ENCODE measurements at places on chromosomes 11 and 22.

GRCh38 chr22:50153756-50154140 lies 16.8 kb upstream of the PANX2 start:
- no peak for DNase-seq

DNA sequence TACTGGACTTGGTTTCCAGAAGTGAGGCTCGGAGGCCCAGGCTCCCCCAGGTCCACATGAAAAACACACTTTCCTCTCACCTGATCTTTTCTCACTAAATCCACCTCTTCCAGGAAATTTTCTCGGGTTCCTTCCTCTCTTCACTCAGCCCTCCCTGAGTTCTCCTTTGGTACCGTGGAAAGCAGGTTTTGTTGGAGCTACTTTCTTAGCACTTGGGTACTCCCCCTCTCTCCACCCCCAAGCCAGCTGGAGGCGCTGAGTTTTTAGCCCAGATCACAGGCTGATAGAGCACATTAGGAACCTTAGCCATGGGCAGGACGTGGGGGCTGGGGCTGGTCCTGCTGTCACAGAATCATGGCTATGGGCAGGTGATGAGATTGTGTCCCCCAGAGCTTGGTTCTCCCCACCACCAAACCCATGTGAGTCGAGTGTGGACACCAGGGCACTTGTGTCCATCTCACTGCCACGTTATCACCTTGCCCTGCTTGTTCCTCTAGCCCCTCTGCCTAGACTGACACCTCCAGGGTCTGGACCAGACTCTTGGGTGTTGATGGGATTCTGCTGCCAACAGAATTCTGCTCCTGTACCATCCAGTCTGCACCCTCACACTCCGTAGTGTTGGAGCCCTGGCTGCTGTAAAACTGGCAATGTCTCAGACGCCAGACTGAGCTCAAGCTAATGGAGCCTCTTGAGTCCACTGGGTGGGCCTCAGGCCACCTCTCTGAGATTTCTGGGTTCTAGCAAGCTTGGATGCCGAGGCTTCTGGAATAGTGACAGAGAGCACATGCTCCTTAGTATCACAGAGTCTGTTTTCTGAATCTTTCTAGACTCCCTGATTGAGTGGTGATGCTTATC lies 74.9 kb upstream of the NARS2 start:
- DNase-seq, result no peak

GRCh38 chr11:119338318-119338890 lies 2.3 kb downstream of the C1QTNF5 start:
- DNase-seq, result peak; percentile 69

DNA sequence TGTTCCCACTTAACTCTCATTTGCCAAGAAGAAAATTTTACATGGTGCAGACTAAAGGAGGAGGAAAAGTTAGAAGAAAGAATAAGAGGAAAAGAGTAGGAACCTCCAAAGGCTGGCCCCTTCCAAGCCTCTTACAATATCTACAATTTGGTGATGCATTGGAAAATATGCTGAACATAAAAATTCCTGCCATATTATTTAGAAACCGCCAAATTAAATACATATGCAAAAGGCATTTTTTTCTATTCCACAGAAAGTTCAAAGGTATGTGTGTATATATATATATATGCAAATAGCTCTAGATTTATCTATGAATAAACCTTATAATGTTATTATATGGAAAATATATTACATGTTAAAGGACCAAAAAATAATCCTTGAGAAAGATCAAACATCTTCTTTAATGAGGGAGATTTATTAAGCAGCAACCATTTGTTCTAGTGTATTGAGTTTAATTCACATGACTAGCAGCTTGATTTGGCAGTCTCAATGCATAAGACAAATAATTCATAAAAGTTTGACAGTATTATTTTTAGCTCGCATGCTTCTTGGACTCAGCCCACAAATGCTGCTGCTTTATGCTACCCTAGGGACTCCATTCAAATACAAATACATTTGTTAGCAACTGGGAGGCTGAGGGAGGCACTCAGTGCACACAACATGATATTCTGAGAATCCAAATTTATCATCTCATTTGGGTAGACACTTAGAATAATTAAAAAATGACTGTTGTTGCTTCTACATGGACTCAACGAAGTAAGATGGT lies 184.9 kb downstream of the SBF2 start:
- no peak for DNase-seq

DNA sequence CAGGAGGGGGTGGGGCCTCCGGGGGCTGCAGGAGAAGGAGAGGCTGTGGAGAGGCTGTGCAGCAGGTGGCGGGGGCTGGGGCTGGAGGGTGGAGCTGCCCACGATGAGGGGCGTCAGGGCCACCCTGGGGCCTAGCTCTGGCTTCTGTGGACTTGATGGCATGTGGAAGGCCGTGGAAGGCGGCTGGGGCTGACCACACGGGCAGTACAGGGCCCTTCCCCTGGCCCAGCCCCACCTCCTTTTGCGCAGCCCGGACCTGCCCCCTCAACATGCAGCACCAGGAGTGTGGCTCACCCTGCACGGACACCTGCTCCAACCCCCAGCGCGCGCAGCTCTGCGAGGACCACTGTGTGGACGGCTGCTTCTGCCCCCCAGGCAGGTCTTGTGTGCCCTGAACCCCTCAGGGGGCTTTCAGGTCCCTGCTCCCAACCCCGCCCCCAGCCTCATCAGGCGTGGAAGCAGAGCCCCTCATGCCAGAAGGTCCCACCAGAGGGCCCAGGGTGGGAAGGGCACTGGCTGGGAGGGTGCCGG lies 6.1 kb downstream of the MUC5B start:
- DNase-seq, result no peak

GRCh38 chr22:49968831-49969661 lies 8.5 kb downstream of the PIM3 start:
- DNase-seq, result no peak

GRCh38 chr11:44963136-44963535 lies 12.5 kb upstream of the TP53I11 start:
- DNase-seq, result no peak

DNA sequence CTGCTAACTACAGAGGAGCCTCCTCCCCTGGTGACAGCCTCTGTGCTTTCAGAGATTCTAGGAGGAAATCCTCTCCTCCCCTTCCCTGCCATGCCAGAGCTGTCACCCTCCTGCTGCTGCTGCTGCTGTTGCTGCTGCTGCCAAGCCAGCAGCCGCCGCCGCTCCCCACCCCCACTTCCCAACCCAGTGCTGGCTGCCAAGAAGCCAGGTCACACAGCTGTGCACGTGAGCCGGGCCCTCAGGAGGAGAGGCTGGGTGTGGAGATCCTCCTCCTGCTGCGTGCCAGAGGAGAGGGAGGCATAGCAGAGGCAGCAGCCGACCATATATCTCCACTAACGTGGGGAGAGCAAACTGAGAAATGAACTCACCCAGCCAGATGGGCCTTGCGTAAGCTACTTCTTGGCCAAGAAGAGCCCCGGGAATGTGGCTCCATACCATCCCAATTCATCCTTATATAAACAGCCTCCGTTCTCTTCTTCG lies 12.4 kb downstream of the CRY2 start:
- no peak for DNase-seq

DNA sequence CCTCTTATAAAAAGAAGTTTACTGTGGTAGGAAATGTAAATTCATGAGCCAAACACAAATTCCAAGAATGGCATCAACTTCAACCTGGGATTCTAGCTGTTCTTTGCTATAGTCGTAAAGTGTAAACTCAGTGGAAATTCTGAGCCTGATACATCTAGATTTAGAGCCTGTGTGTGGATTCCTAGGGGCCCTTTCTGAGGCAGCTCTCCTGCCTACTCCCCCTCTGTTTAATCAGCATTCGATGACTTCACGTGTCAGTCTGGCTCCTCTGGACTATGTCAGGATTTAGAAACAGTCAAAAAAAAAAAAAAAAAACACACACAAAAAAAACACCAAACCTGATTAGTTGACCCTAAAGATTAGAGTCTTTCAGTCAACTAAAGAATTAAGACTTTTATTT lies 93.1 kb upstream of the SC5D start:
- no peak for DNase-seq

GRCh38 chr11:70078781-70079616 lies 882 bp downstream of the ANO1 start:
- DNase-seq, result no peak

- no peak for DNase-seq
These were observed 115.1 kb downstream of the DBX1 start for GRCh38 chr11:20045098-20045688.

DNA sequence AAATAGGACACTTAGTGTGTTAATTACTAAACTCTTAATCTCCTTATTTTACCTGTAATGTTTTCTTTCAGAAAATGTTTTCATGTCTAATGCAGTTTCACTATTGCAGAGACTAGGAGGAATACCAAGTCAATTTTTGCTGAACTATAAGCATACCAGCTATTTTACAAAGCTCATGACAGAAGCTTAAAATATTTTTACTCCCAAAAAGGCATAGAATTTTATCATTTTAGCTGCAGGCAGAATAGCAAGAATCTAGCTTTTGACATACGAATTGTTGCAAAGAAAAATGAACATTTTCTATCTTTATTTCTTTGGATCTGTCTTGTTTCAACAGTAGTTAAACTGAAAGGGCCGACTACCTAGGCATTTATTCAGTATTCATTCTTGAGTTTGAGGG lies 366.9 kb downstream of the FAT3 start:
- no peak for DNase-seq

DNA sequence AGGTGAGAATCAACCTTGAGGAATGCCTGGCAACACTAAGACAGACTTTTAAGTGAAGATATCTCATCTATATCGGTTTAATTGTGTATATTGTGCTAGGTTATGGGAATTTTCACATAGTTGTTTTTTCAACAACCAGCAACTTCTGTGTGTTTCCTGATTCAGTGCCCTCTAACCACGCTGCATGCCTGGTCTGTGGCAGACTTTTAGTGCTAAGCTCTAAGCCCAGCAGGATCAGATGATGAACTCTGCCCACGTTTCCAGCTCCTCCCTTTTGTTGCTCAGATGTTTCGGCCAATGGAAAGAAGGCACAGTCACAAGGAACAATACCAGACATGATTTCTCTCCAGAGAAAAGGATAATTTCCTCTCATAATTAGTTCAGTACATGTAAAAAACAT lies 1.4 kb upstream of the VWA5A start:
- DNase-seq, result no peak

- DNase-seq, result no peak
These were observed 9.7 kb upstream of the APOL4 start for GRCh38 chr22:36211237-36211861.

DNA sequence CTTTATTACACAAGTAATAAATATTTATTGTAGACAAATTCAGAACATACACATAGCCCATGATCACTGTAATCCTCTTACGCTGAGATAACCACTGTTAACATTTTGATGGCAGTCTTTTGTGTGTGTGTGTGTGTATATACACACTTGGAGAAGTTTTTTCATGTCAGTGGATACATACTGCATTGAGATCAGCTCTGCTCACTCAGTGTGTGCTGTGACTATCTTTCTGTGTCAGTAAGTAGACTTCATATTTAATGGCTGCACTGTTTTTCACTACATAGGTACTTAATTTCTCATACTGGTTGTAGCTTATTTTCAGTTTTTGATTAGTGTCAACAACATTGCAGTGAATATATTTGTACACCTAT lies 82.9 kb downstream of the FAM83F start:
- no peak for DNase-seq

DNA sequence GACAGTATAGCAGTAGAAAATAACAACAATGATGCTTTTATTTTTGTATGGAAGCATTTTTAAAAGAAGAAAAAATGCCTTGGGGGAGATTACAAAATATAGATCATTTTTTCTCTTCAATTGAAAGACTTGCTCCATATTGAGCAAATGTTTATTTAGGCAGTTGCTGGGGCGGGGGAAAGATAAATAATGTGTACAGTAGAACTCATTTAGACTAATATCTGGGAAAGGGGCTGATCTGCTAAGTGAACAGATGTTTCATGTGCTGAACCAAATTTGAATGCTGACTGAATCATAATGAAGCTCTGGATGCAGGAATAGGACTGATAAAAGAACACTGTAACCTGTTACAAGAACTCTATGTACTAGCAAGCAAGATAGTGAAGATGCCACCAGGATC lies 457.1 kb upstream of the TENM4 start:
- no peak for DNase-seq

DNA sequence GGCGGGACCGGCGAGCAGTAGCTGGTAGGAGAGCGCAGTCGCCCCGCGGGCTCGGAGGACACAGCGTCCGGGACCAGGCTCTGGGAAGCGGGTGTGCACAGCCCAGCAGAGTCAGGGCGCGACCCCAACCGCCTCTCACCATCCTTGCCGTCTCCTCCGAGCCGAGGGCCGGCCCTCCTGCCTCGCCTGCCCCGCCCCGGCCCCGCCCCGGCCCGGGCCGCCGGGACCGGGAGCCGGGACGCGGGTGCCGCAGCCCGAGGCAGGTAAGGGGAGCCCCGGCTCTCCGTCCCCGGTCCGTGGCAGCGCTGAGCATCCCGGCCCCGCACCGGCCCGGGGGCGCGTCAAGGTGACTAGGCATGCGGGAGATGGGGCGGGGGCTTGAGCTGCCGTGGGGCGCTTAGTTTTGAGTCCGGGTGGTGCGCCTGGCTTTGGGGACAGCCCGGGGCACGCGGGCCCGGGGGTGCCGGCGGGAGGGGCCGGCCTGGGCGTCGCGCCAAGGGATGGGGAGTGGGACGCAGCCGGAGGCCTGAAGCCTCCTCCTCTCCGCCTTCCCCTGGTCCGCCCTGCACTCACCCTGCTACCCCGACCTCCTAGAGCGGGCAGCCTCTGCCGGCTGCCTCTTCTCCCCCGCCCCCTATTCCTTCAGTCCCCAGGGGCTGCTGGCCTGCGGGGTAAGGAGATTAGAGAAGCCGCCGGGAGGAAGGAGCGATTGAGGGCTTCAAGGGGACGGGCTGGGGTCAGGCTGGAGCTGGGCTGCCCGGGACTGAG lies at the start of gene ABCG4:
TSS of gene ABCG4 (plus strand) at position 35 of the 768 bp plus-strand sequence. CDS start 914 bp downstream, outside the sequence.
- DNase-seq, result peak; percentile 9

DNA sequence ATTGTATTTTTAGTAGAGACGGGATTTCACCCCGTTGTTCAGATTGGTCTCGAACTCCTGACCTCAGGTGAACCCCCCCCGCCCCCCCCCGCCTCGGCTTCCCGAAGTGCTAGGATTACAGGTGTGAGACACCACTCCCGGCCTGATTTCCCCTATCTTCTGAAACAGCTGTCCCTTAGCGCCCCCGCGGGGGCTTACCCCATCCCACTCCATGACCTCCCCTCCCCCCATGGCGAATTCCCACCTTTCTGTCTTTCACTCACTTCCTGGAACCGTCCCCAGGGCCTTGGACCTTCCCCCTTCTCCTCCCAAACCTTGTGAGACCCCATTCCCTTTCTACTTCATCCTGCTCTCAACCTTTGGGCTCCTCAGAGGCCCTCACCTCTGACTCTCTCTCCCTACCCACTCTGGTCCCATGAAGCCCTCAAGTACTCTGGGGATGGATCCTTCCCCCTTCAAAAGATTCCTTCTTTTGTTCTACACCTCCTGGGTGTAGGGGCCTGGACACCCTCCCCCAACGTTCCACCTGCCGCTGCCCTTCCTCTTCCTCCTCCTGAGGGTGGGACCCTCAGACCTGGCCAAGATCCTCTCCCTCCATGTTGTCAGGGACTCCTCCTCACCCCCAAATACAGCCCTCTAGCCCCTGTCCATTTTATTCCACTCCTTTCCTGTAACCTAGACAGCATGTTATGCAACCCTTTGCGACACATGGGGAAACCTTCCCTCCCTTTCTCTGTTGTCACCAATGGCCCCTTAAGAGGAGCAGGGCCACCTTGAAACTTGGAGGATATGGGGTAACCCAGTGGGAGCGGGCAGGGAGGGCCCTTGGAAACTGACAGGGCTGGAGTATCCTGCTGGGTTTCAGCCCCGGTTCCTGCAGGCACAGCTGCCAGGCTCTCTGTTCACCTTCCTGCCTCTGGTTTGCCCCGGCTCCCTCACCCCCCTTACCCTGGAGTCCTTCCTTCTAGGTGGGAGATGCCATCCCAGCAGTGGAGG lies 1.1 kb downstream of the PRDX5 start:
- no peak for DNase-seq

- no peak for DNase-seq
These were observed 20.6 kb upstream of the PDE3B start for GRCh38 chr11:14623036-14623435.
